ENCODE measurements at places on chromosomes 2 and 18. TPM values are rescaled to one million over a fixed set of nuclear protein-coding genes. Genes with fewer than 3 reads are reported as not detected.

ABCB11 gene
- total RNA-seq = 0.10 TPM

RTKN gene
- total RNA-seq = 62.9 TPM

GRCh38 chr2:205714789-205715720, 32.8 kb downstream of the NRP2 start:
- no peak for DNase-seq

OSBPL6 gene
- total RNA-seq = 41.9 TPM

SPATA3 gene
- total RNA-seq = not detected

GRCh38 chr2:203586206-203586605, 51.1 kb upstream of the RAPH1 start:
- DNase-seq = no peak

GRCh38 chr2:140526575-140526974, 1604.2 kb downstream of the LRP1B start:
- no peak for DNase-seq

RGPD3 gene
- total RNA-seq = 0.50 TPM

SIX3 gene
- 0.37 TPM for total RNA-seq

DNA sequence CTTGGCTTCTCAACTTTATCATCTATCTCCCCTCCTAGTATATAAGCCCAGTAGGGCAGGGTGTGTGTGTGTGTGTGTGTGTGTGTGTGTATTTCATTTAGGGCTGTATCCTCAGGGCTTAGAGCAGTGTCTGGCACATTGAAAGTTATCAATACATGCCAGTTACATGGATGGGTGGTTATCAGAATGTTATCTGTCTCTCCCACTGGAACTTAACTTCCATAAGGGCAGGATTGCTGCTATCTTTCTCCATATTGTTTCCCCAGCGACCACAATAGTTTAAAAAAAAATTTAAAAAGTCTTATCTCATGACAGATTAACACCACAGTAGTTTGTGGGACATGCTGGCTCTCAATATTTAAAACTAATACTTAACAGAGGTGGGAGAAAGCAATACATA, 488.9 kb downstream of the PLCL1 start:
- DNase-seq = no peak

Measured in dorsolateral prefrontal cortex (tissue), 122 donors.